Activated T-helper 1 cell treated with anti-CD3 and anti-CD28 coated beads, Interleukin-2, amount 50 U/mL, for 16 hours (primary cell): ENCODE measurements at places on chromosomes 5 and 9.

DNA sequence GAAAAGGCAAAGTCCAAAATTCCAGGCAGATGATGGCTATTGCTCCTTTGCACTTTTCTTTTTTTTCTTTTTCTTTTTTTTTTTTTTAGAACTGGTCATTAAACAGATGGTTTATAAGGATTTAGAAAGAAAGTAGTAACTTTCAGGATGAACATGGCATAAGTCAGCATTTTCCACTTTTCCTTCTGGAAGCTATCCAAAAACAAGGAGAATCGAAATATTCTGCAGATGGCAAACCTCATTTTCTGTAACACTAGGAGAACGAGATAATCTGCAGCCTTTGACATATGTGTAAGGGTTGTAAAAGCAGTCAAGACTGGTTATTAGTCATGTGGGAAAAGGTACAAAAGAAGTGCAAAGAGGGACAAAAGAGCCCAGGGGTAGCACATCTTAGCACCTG is 69.1 kb upstream of the PUM3 start:
- DNase-seq: no peak

DNA sequence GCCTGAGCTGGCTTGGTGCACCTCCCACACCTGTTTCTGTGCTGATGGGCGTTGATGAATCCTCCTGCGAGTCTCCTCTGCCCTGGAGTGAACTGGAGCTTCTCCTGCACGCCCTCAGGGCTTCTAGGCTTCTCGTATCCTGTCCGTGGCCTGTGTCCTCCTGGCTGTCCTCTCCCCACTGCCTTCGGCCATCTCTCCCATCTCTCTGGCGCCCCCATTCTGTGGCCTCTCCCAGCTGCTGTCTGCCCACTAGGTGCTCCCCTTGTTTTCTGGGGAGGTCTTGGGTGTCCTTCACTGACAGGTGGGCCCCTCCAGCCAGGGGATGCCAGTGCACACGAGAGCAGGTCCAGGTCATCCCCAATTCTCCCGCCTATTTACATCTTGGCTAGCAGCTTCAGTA is 28.8 kb downstream of the AHRR start:
- no peak for DNase-seq

- no peak for DNase-seq
Measured at GRCh38 chr9:33040792-33041431, 15.8 kb downstream of the DNAJA1 start.

DNA sequence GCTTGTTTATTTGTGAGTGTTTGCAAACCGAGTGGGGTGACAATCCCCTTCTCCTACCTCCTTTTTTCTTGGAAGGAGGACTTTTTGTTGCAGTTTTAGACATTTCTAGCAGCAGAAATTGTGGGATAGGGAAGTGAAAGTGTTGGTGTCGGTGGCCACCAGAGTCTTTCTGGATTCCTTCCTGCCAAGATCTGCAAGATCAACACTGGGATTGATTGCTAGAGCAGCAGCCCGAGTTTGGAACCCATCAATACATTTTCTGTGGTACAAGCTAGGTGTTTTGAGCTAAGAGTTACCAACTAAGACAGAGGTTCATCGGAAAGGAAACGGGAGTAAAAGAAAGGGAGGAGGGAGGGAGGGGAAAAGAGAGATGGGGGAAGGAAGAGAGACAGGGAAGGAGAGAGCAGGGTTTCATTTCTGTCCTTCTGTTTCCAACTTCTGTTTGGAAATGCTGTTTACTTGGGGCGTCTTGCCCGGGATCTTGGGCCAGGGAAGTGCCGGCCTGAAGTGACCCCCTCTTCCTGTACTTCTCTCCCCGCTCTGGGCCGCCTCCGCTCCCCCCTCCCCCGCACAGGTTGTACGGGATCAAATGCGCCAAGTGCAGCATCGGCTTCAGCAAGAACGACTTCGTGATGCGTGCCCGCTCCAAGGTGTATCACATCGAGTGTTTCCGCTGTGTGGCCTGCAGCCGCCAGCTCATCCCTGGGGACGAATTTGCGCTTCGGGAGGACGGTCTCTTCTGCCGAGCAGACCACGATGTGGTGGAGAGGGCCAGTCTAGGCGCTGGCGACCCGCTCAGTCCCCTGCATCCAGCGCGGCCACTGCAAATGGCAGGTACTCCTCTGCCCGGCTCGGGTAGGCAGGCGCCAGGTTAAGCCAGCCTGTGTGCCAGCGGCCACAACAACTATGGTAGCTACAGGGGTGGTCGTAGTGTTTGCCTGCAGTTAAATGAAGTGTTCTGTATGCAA is 4.0 kb downstream of the ISL1 start:
- DNase-seq: no peak

DNA sequence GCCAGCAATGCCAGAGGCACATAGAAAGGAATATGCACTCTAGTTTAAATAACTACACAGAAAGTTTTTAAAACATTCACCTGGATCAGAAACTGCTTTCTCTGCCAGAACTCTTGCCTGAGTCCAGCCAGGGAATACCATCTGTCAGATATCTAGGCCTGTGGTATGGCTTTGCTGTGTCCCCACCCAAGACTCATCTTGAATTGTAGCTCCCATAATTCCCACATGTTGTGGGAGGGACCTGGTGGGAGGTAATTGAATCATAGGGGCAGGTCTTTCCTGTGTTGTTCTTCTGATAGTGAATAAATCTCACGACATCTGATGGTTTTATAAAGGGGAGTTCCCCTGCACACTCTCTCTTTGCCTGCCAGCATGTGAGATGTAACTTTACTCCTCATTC is 41.5 kb upstream of the KCNV2 start:
- DNase-seq: no peak

DNA sequence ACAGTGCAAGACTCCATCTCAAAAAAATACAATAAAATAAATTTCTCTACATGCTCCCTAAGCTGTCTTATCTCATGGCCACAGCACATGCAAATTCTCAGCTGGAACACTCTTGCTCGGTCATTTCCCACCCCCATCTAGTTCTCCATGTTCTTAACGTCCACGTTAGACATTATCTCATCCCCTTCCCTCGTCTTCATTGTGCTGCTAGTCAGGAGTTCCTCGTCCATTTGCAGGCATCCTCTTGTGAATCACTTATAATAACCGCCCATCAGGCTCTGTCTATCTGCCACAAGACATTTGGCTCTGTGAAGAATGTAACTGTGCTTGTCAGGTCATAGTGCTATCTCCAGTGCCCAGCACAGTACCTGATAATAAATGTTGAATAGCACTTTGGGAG is 32.9 kb upstream of the GOLGA1 start:
- no peak for DNase-seq

- no peak for DNase-seq
Measured at GRCh38 chr5:10400411-10400810, 41.3 kb upstream of the ROPN1L start.

DNA sequence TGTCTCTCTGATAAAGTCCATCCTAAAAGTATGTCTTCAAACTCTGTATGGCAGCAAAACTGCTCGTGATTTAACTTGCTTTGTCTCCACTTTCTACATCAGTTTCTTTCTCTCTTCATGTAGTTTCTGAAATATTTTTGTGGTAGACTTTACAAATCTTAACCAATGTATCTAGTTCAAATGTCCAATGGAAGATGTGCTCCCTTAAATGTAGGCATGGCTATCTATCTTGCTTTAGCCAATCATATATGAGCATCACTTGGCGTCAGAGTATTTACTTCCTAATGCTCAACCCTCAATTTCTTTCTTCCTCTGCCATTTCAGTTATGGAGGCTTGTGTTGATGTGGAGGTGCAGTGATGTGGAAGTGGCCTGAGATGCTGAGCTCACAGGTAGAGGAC is 206.1 kb upstream of the ZNF608 start:
- DNase-seq: no peak

DNA sequence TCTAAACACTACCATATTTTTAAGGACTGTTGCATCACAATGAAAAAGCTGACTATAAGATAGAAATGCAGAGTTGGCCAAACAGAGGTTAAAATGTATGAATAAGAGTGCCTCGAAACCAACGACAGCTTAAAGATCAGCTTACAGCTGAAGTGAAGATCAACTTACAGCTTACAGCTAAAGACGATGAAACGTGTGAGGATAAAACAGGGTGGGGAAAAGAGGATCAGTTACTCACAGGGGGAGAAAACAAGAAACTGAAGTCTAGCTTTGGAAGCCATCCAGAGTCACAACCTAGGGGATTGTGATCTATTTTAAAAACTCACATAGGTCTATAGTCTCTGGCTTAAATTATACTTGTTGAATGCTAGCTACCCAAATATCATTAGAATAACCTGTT is 220.0 kb downstream of the SNCAIP start:
- DNase-seq: no peak

- no peak for DNase-seq
Measured at GRCh38 chr5:106189121-106189809, 1481.5 kb downstream of the EFNA5 start.

DNA sequence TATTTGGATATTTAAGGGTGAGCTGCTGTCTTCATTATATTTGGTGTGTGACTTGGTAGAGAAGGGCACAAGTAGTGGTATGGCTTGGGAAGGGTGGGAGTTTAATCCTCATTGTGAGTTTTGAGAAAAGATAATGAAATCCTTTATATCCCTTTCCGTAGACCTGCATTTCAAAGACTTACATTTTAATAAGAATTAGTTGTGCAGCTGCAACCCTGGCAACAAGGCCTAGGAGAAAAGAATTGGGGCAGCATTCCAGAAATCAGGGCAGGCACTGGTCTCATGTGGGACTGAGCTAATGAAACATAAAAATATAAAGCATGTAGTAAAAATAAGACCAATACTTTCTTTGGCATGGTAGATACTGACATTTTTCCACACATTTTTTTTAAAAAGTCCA is 60.5 kb downstream of the CDC42SE2 start:
- no peak for DNase-seq

GRCh38 chr9:88813638-88814209 is 177.5 kb upstream of the S1PR3 start:
- DNase-seq: no peak

DNA sequence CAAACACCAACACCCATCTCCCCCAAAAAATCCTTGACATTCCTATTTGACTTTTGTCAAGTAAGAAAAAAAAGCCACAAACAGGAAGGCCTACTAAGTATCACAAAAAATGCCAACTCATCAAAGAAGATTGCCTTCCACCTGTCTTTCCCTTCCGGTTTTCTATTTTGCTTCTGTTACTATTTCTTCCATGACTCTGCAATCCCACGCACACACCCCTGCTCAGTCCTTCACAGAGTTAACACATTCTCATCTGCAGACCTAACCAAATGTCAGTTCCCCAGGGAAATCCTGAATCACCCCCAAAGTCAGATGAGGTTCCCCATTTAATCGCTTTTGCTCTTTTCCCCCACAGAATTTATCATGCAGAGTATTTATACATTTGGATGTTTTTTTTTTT is 15.1 kb downstream of the LPAR1 start:
- no peak for DNase-seq

DNA sequence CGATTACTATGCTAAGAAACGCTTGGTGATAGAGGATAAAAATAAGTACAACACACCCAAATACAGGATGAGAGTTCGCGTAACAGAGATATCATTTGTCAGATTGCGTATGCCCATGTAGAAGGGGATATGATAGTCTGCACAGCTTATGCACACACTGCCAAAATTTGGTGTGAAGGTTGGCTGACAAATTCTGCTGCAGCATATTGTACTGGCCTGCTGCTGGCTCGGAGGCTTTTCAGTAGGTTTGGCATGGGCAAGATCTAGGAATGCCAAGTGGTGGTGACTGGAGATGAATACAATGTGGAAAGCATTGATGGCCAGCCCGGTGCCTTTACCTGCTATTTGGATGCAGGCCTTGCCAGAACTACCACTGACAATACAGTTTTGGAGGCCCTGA is 208.4 kb downstream of the PDZD2 start:
- DNase-seq: no peak

- no peak for DNase-seq
Measured at GRCh38 chr5:43548358-43548757, 8.5 kb downstream of the PAIP1 start.

DNA sequence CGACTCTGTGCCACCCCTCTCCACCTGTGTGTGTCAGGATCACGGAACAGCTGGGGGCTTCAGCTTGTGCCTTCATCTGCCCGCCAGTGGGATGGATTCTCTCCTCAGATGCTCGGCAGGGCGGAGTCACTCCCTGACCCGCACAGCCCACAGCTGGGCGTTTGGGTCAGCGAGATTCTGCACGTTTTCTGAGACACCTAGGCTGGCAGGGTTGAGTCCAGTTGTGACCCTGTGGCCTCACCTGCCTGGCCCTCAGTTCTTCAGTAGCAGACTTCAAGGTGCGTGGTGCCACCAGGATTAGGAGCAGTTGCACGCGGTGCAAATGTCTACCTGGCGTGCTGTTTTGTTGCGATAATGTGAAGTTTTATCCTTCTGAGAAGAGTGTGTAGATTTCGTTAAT is 5.0 kb downstream of the NDUFS6 start:
- DNase-seq: no peak

- DNase-seq: no peak
Measured at GRCh38 chr5:4043135-4043534, 447.5 kb downstream of the IRX1 start.

DNA sequence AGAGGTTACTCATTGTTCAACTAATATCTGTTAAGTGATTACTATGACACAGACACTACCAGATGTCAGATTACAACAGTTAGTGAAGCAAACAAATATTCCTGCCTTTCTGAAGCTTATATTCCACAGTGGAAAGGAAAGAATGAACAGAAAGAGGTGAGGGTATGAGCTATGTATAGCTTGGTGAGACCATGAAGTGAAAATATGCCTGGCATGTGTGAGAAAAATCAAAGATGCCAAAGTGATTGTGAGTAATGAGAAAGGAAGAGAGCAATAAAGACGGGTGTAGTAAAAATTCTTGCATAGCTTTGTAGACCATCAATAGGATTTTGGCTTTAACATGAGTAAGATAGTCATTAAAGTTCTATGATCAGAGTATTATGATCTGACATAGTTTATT is 734.5 kb upstream of the NUDT12 start:
- DNase-seq: no peak
